ENCODE measurements at places on chromosomes 16 and 17.

- no peak for DNase-seq
Observed at GRCh38 chr16:66481081-66481942, 54.2 kb downstream of the BEAN1 start.

GRCh38 chr17:52606098-52606497, 447.6 kb upstream of the CA10 start:
- DNase-seq, result no peak

- DNase-seq, result no peak
Observed at GRCh38 chr16:3189869-3190268, 1.9 kb downstream of the OR1F1 start.

- DNase-seq, result no peak
Observed at GRCh38 chr16:30078744-30079143, 3.0 kb downstream of the PPP4C start.

DNA sequence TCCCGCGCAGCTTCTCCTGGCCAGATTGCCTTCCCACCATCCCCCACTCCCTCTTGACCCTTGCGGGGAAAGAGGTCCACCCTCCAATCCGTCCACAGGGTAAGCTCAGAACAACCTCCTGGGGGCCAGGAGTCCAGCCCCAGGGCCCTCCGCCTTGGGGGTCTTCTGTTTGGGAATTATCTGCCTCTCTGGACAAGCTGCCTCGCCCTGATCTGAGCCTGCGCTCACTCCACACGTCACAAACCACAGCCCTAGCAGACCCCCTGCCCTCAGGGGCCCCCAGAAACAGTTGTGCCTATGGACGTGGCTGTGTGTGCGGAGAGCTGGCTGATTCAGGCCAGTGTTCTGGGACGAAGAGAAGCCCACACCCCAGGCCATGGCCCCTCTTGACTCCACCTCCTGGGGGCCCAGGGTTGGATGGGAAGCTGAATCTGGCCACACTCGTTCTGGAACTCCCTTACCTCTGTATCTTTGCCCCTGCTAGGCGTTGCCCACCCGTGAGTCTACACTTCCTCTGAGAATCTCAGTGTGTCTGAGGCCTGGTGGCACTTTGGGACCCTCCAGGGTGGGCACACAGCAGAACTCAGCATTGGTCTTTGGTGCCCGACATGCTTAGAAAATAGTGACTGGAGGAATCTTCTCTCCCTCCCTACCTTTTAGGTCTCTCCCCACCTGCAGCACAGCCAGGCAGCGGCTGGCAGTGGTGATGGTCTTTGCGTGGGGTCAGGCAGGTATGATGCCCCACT, 119.9 kb upstream of the SMURF2 start:
- no peak for DNase-seq

DNA sequence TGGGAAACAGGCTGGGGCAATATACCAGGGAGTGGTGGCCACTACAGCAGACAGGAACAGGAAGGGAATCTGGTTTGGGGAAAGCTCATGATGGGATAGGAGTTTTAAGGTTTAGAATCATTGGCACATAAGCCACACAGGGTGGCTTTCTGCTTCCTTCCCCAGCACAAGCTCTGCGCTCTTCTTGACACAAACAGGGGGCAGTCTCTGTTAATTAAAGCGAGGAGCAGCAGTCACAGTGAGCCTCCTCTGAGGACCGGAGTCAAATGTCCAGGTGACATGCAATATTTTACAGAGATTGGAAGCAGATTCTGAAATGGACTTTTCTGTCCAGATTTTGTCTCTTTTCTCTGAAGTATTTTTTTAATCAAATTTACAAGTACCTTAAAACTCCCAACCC, 2.8 kb upstream of the SHISA9 start:
- no peak for DNase-seq

DNA sequence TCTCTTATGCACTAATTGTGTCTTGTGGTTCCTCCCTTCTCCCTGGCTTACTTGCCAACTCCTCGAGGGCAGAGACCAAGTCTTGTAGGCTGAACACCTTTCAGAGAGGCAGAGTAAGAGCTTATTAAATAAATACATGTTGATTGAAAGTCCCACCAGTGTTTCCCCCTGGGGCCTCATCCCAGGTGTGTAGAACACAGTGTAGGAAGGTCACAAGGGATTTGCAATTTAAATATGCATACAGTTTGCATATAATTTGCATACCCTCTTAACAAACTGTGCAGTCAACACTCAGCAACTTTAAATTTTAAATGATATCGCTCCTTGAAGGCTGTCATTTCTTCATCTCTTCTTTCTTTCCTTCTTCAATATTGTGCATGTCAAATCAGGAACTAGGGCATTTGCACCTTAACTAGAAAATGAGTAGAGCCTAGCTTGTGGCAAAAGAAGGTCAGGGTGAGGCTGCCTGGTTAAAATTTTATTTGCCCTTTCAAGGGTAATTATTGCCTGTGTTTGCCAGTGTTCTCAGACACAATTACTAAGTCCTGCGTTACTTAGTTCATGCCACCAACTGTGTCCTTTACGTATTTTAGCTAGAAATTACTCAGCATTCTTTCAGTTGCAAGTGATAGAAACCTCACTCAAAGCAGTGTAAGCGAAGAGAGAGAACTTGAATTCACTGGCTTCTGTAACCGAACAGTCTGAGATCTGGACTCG, 465.7 kb downstream of the HAPSTR1 start:
- DNase-seq, result no peak

GRCh38 chr16:89015271-89015859, 38.4 kb upstream of the CBFA2T3 start:
- DNase-seq, result no peak

- no peak for DNase-seq
Observed at GRCh38 chr17:43378766-43379165, 20.0 kb upstream of the ARL4D start.

DNA sequence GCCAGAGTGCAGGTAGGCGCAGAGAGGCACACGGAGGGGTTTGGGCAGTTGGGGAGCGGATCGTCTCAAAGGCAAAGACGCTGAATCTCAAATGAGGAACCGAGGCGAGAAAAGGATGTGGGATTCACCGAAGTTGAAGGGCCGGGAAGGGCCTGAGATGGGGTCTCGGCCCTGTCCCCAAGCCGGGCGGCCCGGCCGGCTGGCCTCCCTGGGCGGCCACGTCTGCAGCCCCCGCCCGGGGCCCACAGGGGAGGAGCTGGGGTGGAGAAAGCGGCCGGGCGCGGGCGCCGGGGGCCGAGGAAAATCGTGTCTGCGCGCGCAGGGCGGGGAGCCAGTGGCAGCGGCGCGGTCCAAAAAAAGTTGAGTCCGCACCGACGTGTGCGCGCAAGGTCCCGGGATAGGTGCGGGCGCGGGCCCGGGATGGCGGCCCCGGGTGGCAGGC, 458 bp downstream of the SLC12A4 start:
- peak; percentile 26 for DNase-seq

- DNase-seq, result no peak
Observed at GRCh38 chr17:4032245-4032644, 68.0 kb upstream of the ATP2A3 start.

GRCh38 chr16:68767581-68767980, 30.5 kb downstream of the CDH1 start:
- DNase-seq, result no peak

DNA sequence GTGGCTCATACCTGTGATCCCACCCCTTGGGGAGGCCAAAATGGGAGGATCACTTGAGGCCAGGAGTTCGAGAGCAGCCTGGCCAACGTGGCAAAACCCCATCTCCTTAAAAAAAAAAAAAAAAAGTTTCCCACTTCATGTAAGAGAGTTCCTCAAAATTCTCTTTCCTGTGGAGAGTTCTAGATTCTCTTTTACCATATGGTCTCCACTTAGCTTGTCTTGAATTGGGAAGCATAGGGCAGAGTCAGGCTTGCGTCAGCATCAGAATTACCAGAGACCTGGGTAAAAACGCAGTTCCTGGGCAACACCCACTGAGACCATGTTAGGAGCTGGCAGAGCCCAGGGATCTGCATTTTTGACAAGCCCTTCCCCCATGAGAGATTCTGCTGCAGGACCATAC, 158.4 kb downstream of the CCDC182 start:
- DNase-seq, result no peak

- DNase-seq, result no peak
Observed at GRCh38 chr16:72723781-72724180, 324.1 kb downstream of the ZFHX3 start.

Data from kidney glomerular epithelial cell (primary cell).